ENCODE measurements at places on chromosomes 11 and 22.

- no peak for DNase-seq
Observed at GRCh38 chr11:73578592-73579185, 19.2 kb downstream of the FAM168A start.

- DNase-seq, result no peak
Observed at GRCh38 chr11:9678576-9678975, 14.7 kb downstream of the SWAP70 start.

- DNase-seq, result no peak
Observed at GRCh38 chr22:40065981-40066380, 71.2 kb downstream of the FAM83F start.

DNA sequence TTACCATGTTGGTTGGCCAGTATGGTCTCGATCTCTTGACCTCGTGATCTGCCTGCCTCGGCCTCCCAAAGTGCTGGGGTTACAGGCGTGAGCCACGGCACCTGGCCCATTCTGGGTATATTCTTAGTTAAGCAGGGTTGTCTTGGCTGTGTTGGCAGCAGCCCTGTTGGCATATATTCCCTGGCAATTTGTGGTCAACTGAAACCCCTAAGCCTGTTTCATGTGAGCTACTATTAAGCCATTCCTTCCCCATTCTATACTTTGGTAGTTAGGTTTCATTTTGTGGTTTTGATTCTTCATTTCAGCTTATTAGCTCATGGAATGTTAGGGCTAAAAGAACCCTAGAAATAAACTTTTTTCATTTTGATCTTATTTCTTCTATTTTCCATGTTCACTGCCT lies 22.2 kb upstream of the IL18BP start:
- DNase-seq, result no peak

DNA sequence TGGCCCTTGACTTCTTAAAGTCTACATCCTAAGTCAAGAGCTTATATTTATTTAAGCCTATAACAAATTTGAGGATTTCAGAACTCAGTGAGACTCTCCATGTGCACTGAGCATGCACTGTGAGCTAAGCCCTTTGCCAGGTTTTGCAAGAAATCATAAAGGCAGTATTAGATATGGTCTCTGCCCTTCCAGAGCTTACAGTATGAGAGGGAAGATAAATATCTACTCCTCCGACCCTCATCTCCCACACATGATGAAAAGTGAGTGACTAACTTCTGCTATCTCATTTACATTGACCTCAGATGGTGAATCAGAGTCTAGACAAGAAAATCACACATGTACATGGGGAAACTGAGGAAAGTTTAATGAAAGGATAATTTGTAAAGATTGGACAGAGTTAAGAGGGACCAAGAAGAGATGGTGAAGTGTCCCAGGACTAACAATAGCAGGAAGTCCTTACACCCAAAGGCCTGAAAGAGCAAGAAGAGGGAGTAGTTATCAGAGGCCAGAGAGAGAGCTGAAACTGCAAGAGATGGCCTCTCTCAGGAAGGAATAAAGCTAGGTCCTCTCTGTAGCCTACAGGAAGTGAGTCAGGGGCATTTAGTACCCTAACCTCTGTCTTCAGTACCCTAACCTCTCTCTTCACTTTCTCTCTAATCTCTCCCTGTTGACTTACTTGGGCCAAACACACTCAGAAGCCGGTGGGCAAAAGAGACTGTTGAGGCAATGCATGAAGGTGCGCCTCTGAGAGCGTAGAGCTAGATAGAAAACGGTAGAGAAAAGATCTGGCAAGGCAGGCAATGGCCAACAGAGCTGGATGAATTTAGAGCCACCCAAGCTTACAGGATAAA lies 23.0 kb upstream of the BLID start:
- no peak for DNase-seq

GRCh38 chr11:5705688-5706087 lies 16.1 kb downstream of the TRIM22 start:
- no peak for DNase-seq

GRCh38 chr11:121437686-121438078 lies 14.4 kb upstream of the SORL1 start:
- no peak for DNase-seq

DNA sequence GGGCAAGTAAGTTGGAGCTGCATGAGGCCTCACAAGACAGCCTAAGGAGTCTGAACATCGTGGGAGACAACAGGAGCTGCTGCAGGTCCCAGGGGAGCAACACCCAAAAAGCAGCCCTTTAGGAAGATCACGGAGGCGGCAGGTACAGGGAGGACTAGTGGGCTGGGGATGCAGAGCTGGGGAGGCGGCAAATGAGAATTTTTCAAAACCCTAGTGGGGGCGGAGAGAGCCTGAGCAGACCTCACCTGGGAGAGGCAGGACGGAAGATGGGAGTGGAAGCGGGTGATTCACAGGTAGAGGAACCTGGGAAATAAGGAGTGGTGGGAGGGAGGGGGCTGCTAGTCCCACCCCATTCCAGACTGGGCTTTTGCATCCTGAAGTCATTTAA lies 42.1 kb downstream of the DKK3 start:
- no peak for DNase-seq

DNA sequence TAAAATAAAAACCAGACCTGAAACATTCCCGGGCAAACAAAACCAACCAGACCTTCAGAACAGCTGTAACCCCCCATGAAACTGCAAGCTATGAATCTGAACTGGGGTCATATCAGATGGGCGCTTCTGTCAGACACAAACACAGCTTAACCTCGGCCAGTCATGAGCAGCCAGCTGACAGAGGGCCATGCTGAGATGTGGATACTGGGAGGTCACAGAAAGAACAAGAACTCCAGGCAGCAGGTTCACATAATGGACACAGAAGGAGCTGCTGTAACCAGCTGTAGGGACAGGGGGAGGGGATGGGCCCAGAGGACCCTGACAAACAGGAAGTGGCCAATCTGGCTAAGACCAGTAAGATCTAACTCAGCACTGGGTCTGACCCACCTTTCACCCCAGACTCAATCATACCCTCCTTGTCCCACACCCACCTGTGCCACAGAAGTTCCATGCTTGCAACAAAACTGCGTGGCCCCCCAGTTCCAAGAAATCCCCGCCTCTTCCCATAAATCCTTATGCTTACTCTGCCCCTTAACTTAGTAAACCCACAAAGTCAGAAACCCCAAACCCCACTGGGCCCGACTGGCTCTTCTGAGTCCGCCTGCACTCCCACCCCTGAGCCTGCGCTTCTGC lies 4.0 kb downstream of the APOL4 start:
- no peak for DNase-seq

GRCh38 chr11:1054143-1055108 lies 17.9 kb upstream of the MUC6 start:
- no peak for DNase-seq

GRCh38 chr11:104036995-104037394 lies 555 bp downstream of the DDI1 start:
- DNase-seq, result no peak

- DNase-seq, result no peak
Observed at GRCh38 chr11:111019871-111020670, 225.5 kb upstream of the POU2AF2 start.

DNA sequence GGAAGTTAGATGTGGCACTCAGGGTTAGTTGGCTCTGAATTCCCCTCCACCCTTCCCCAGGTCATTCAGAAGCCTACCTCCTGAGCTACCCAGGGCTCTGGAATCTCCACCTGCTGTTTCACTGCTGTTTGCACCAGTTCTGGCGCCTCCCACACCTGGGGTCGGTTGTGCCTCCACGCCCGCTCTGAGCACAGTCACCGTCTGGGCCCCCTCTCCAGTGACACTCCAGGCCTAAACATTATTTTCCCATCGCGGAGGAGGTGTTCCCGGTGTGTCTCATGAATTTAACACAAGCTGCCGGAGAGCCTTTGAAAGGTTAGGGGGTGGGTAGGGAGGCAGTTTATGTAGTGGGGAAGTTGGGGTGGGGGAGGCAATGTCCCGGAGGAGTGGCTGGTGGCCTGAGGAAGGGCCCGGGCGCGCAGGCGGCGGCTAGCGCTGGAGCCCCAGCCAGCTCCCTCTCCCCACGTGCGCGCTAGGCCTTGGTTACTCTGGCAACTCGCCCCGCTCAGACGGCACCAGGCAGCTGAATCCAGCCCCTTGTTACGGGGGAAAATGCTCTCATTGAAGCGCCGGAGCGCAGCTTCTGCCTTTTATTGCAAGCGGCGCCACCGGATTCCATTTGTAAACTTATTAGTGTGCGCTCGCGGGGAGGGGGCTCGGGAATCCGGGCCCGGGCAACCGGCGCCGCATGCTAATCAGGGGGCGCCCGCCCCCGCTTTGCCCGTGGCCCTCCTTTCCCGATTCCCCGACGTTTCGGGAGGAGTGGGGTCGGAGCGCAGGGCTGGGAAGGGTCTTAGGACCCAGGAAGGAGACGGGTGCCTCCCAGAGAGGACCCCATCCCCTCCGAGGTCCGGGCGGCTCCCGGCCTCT lies 52.4 kb downstream of the GRIK4 start:
- no peak for DNase-seq

DNA sequence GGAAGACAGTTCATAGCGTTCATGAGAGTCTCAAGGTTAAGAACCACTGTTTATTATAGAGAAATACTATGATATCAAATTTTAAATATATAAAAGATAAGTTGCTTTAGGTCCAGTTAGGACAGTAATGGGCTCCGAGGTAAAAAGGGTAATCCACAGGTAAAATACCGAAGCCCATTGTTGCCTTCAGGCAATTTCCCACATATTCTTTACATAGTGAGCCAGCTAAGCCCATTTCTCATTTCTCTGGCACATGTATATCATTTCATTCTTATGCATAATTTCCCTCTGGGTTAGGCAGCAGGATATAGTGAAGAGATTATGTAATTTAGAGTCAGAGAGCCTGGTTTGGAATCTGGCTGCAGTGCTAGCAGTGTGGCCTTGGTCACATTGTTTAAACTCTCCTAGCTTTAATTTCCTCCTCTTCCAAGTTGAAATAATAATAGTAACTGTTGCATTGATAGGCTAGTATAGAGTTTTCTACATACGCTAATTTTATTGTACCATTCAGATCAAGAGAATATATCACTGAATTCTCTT lies 7.6 kb upstream of the POU2AF1 start:
- DNase-seq, result no peak

GRCh38 chr11:127491589-127491988 lies 491.0 kb upstream of the KIRREL3 start:
- DNase-seq, result no peak

GRCh38 chr11:111520560-111520959 lies 6.0 kb downstream of the HOATZ start:
- no peak for DNase-seq

DNA sequence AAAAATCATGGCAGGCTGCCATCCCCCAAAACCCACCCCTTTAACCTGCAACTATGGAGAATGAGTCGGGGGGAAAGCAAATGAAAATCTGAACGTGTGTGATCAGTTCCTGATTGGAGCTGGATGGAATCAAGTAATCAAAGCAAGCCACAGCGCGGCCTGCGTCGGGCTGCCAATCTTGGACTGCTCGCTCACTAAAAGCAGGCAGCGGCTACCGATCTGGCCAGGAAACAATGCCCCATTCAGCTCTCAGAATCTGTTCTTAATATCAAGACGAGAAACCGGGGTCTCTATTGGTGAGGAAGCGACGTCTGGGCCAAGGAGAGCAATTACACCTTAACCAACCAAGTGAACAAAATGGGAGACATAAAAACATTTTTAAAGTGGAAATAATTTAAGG lies 472.2 kb downstream of the SOX6 start:
- DNase-seq, result no peak

- no peak for DNase-seq
Observed at GRCh38 chr11:18063125-18063524, 17.1 kb upstream of the TPH1 start.

DNA sequence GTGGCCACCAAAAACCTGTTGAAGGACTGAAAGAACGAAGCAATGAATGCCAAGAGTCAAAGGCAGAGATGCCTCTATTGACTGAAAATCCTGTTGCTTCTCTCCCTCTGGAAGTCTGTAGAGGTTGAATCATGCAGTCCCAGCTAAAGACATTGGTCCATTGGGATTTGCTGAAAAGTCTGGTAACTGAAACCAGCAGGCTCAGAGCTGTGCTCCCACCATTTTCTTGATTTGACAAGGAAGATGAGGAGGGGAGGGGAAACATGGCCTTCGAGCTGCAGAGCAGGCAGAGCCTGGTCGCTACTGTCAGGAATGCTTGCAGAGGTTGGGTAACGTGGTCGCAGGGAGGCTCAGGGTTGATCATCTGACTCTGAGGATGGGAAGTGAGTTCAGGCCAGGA lies 72.8 kb upstream of the CSNK2A3 start:
- DNase-seq, result no peak

- DNase-seq, result no peak
Observed at GRCh38 chr11:2517386-2518064, 72.7 kb downstream of the KCNQ1 start.
